ENCODE measurements at places on chromosomes 3 and 15. TPM values are rescaled to one million over a fixed set of nuclear protein-coding genes. Genes with fewer than 3 reads are reported as not detected.

SCAANT1 gene
- not detected for total RNA-seq

SPESP1 gene
- total RNA-seq = 2.4 TPM

PPARG gene
- 0.88 TPM for total RNA-seq

CFAP100 gene
- total RNA-seq = not detected

NPAP1 gene
- total RNA-seq = not detected

DHX30 gene
- 55.6 TPM for total RNA-seq

Measured in placental pericyte (primary cell).